ENCODE measurements at places on chromosomes 4 and X. TPM values are rescaled to one million over a fixed set of nuclear protein-coding genes. Genes with fewer than 3 reads are reported as not detected.
A peak's percentile ranks its signal among the peaks of the same experiment; 100 is the strongest.

GRCh38 chr4:151670843-151671242 is 90.0 kb downstream of the GATB start:
- DNase-seq = no peak

Gene DGKK
- not detected for total RNA-seq

- DNase-seq = peak; percentile 37
Observed at GRCh38 chr4:102627831-102628523, 126.8 kb downstream of the NFKB1 start.

Gene MTNR1A
- total RNA-seq = not detected

Gene TCEAL2
- 0.40 TPM for total RNA-seq
